NCI-H526 treated with DMSO at 0.1 percent for 48 hours (cell line): ENCODE measurements at places on chromosomes 1 and 21.
A peak's percentile ranks its signal among the peaks of the same experiment; 100 is the strongest.

GRCh38 chr21:25421321-25422028 is 185.8 kb downstream of the MRPL39 start:
- peak; percentile 1 for DNase-seq

DNA sequence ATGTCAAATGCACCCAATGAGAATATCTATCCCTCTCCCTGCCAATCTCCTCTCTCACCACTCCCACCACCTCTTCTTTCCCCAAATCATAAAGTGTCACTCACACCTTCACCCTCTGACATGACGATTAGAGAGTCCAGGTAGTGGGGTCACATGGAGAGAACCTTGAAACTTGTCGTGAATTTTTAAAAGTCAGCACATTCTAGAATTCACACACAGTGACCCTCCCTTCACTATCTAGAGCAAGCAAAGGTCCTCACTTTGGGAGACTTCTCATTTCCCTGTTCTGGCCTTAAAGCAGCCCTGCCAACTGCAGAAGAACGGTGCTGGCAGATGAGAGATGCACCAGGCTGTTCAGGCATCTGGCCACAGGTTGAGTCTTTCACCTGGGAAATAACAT is 61.9 kb downstream of the CD34 start:
- no peak for DNase-seq

GRCh38 chr1:235295902-235296350 is 32.1 kb downstream of the ARID4B start:
- no peak for DNase-seq

GRCh38 chr1:78214334-78214733 is 168.6 kb downstream of the GIPC2 start:
- DNase-seq = no peak

DNA sequence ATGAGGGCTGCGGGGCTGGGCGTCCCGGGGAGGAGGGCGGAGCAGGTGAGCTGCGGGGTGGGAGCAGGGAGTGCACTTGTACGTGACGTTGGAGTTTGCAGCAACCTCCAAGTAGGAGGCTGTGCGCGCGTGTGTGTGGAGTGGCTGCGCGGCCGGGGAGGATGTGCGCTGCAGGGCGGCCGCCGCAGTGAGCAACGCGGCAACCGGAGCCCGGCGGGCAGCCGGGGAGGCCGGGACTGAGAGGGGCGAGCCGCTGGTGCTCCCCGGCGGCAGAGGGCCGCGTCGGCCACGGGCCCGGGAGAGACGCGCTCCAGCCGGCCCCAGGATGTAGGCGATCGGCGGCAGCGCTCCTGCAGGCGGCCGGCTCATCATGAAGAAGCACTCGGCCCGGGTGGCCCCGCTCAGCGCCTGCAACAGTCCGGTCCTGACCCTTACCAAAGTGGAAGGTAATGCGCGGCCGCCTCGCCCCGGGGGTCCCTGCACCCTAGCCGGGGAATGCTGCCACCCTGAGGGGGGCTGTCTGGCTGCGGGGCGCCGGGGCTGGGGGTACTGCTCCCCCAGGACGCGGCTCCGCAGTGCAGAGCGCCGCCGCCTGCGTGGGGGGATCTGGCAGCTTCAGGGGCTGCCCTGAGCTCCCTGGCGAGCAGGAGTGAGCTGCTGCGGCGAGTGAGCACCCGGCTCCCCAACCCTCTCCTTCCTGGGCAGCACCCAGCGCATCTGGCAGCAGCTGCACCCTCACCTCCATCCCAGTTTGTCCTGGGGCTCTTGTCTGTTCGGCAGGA is 158.9 kb upstream of the COA6 start:
- DNase-seq = peak; percentile 9

GRCh38 chr1:204483791-204484190 is 10.8 kb downstream of the PIK3C2B start:
- no peak for DNase-seq

- peak; percentile 57 for DNase-seq
Measured at GRCh38 chr21:43287111-43287760, 118.4 kb downstream of the CRYAA start.

- no peak for DNase-seq
Measured at GRCh38 chr1:184376369-184376768, 10.5 kb upstream of the C1orf21 start.

GRCh38 chr1:208928349-208929010 is 655.0 kb upstream of the CAMK1G start:
- DNase-seq = no peak

- DNase-seq = no peak
Measured at GRCh38 chr1:30572192-30572591, 151.2 kb downstream of the MATN1 start.

- DNase-seq = no peak
Measured at GRCh38 chr1:15483971-15484370, 8.1 kb downstream of the CELA2B start.

- DNase-seq = no peak
Measured at GRCh38 chr1:184291701-184292100, 95.1 kb upstream of the C1orf21 start.

- DNase-seq = no peak
Measured at GRCh38 chr1:214454569-214455396, 96.6 kb downstream of the PTPN14 start.

- DNase-seq = no peak
Measured at GRCh38 chr1:107867422-107867821, 97.6 kb downstream of the VAV3 start.

DNA sequence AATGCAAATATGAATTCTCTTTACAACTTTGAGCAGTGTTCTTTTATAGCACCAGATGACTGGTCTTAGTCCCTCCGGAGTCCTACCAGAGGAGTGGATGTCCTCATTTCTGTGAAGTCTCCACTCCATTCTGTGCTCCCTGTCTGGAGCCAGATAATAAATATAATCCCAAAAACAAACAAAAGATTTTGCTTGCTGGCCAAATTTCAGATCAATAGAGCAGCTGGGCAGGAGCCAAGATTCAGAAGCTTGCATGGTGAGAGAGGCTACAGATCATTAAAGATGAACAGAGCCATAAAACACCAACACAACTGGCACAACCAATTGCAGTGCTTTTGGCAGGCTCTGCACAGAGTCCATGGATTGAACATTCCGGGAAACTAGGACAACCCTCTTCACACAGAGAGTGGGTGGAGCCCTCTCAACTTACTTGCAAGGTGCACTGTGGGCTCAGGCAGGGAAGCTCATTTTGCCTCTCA is 231.5 kb upstream of the SNX7 start:
- no peak for DNase-seq

- DNase-seq = peak; percentile 80
Measured at GRCh38 chr1:154975409-154976059, 1.1 kb downstream of the CKS1B start.

DNA sequence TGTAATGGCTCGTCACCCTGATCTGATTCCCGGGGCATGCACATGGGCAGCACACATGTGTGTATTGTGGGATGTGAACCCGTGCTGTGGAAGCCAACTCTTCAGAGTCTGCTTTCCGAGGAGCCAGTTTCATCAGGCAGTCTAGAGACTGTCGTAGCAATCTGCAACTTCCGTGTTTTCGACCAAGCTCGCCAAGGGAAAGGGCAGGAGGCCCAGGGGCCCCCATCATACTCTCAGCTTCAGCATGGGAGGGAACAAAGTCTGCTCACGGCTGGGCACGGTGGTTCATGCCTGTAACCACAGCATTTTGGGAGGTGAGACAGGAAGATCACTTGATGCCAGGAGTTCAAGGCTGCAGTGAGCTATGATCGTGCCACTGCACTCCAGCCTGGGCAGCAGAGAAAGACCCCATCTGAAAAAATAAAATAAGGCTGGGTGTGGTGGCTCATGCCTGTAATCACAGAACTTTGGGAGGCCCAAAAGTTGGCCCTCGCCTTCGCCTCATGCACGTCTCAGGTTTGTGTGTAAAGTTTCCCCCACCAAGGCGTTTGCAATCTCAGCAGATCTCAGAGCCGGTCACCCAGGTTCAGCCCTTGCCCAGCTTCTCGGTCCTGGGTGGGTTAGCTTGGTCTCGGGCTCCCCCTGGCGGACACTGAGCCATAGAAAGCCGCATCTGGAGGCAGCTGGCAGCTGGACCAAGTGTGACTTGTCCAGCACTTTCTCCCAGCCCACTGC is 48.5 kb upstream of the SLC25A33 start:
- peak; percentile 8 for DNase-seq

GRCh38 chr1:161728376-161729226 is 7.3 kb downstream of the FCRLB start:
- no peak for DNase-seq
